ENCODE measurements at places on chromosomes 1 and 21. TPM values are rescaled to one million over a fixed set of nuclear protein-coding genes. Genes with fewer than 3 reads are reported as not detected.

The S100A5 gene
- total RNA-seq: 3.8 TPM

The MPZ gene
- 6.1 TPM for total RNA-seq

The DFFB gene
- total RNA-seq: 10.7 TPM

The RPE65 gene
- total RNA-seq: not detected

The ADAMTS5 gene
- not detected for total RNA-seq

The BCL2L15 gene
- total RNA-seq: 2.5 TPM

The MAP10 gene
- total RNA-seq: 3.1 TPM

The TARDBP gene
- total RNA-seq: 160 TPM

The CNR2 gene
- total RNA-seq: 0.29 TPM

The S100A10 gene
- total RNA-seq: 516 TPM

The VHLL gene
- not detected for total RNA-seq

The ATP1A4 gene
- not detected for total RNA-seq

The SPRR2F gene
- not detected for total RNA-seq

The PODN gene
- not detected for total RNA-seq

The MTR gene
- 46.1 TPM for total RNA-seq
